ENCODE measurements at places on chromosomes 7 and 10.

GRCh38 chr7:30910411-30911073, 1.1 kb upstream of the AQP1 start:
- no peak for DNase-seq

- DNase-seq: peak; percentile 50
These were observed 216.9 kb downstream of the DYNC1I1 start for GRCh38 chr7:95989301-95989700.

GRCh38 chr10:841535-841934, 90.0 kb downstream of the LARP4B start:
- DNase-seq: no peak

DNA sequence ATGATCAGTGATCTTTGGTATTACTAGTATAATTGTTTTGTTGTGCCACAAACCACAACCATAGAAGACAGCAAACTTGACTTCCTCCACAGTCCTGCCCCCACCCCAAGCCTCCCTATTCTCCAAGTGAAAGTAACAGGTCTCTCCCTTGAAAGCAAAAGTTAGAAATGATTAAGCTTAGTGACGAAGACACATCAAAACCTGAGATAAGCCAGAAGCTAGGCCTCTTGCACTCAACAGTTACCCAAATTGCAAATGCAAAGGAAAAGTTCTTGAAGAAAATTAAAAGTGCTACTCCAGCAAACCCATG, 7.5 kb downstream of the SAR1A start:
- no peak for DNase-seq

All from ELF-1 (cell line).